ENCODE measurements at places on chromosomes 2 and 18. TPM values are rescaled to one million over a fixed set of nuclear protein-coding genes. Genes with fewer than 3 reads are reported as not detected.

CCDC68 gene
- 0.16 TPM for total RNA-seq

GATA6 gene
- not detected for total RNA-seq

STEAP3 gene
- total RNA-seq, result not detected

FAM110C gene
- 2.2 TPM for total RNA-seq

GRCh38 chr2:27074738-27075565 lies 3.5 kb upstream of the EMILIN1 start:
- ATAC-seq, result no peak

- peak; percentile 49 for ATAC-seq
Observed at GRCh38 chr2:121360566-121361300, 75.7 kb upstream of the TFCP2L1 start.

DNA sequence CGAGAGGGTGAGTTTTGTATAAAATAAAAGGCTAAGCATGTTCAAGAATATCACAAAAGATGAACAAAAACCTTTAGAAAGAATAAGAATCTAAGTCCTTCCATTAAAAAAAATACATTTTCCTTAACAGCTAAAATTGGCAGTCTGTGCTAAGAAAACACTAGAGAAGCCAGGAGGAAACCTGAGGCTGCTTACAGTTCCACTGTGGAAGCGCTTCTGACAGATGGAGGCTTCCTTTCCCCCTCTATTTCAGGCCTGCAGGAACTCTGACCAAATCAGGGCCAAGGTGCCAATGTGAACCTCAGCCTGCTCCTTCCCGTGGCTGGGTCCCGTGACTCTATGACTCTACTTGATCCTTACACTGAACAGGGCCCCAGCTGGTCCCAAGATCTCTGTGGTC lies 108.1 kb upstream of the ARHGAP28 start:
- no peak for ATAC-seq

GRCh38 chr2:232815569-232815968 lies 39.2 kb upstream of the KCNJ13 start:
- ATAC-seq, result no peak

DNA sequence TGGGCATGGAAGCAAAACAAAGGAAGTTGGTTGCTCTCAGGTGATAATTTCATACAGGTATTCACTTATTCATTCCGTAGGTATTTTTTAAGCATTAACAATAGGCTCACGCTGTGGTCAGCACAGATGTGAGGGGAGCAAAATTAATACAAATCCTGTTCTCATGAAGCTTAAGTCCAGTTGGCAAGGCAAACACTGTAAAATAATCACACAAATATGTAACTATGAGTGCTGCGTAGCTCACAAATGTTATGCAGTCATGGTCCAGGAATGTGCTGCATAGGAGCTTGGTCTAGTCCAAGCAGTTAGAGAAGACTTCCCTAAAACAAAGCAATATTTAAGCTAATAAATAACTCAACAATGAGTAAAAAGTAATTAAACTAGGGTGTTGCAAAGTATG lies 23.9 kb downstream of the SP5 start:
- ATAC-seq, result no peak

Data from activated T-helper 17 cell treated with anti-CD3 and anti-CD28 coated beads, Interleukin-2, amount 50 U/mL, for 72 hours (primary cell).